ENCODE measurements at places on chromosomes 5 and 9.

GRCh38 chr9:133823189-133824105 is 85.3 kb upstream of the SARDH start:
- no peak for DNase-seq

DNA sequence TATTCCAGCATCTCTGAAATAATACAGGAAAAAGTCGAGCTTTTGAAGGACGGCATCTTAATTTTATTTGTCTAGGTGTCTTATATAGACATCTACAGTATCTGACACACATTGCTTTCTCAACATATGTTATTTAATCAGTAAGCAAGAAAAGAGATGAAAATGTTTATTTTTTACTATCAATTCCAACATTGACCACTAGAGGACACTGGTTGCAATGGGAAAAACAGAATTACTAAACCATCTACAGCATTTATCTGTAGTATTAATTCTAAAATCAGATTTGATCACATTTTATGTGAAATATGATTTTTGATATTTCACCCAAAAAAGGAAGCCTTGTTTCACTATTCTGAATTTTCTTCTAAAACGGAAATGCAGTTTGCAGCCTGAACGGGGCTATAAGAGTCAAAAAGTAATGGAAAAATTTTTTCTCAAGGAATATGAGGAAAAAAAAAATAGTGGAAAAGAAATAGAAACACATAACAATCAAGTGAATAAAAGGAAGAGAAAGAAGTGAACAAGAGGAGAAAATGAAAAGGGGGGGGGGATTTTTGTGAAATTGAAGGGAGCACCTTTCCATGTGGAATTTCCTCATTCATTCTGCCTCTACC is 98.6 kb downstream of the OSTF1 start:
- DNase-seq: no peak

DNA sequence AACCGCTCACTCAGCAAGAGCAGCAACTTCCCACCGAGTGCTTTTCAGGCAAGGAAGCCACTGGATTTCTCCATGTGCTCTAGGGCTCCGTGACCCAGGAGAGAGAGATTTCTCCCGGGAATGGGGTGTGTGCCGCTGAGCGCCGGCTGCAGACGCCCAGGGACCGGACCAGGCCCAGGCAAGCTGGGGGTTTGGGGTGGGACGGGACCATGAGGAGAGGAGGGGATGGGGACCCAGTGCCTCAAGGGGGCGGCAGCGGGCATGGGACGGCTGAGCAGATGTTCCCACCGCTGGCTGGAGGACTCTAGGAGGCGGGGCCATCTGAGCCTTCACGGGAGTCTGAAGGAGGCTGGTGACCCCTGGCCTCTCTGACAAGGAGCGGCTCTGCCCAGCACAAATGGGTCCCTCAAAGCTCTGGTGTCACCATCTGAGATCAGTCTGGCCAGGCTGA is 8.5 kb downstream of the LCN9 start:
- DNase-seq: no peak

DNA sequence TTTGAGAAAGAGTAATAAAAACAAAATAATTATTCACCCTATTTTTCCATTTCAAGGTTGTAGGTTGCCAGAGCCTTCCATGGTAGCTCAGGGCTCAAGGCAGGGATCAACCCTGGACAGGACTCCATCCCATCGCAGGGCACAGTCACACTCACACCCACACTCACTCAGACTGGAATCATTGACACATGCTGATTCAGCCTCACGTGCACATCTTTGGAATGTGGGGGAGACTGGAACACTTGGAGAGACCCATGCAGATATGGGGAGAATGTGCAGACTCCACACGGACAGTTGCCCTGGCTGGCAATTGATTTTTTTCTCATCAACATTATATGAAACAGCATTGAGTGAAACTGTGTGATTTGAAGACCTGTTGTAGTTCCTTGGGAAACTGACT is 234.1 kb downstream of the ADGRV1 start:
- no peak for DNase-seq

GRCh38 chr5:85182344-85182743 is 797.7 kb upstream of the EDIL3 start:
- no peak for DNase-seq

DNA sequence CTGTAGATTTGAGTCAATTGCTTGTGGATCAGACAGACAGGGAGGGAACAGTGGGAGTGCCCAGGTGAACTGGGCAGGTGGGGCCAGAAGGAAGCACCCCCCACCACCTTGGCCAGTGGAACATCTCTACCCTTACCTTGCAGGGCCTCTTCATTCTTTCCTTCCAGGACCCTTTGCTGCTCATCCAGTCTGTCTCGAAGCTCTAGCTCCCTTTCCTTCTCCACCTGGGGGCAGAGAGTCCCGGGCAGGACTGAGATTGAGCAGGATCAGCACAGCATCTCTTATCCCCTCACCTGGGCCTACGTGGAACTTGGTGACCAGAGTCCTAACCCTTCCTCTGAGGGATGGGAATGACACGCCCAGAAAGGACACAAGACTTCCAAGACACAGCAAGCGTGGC is 25.0 kb downstream of the CCDC69 start:
- no peak for DNase-seq

DNA sequence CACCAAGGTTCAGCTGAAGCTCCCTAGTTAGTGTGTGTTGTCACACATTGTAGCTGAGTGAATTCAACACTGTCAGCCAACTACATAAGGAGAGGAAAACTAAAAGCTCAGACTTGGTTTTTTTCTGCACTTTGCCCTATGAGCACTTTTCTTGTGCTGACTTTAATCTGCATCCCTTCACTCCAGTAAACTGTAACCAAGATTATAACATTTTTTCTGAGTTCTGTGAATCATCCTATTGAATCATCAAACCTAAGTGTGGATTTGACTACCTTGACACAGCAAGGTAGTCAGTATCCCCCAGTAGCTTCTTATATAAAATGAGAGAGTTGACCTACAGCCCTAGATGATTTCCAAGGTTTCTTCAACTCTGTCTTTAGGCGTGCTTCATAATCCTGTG is 325.0 kb downstream of the AGTPBP1 start:
- DNase-seq: no peak

DNA sequence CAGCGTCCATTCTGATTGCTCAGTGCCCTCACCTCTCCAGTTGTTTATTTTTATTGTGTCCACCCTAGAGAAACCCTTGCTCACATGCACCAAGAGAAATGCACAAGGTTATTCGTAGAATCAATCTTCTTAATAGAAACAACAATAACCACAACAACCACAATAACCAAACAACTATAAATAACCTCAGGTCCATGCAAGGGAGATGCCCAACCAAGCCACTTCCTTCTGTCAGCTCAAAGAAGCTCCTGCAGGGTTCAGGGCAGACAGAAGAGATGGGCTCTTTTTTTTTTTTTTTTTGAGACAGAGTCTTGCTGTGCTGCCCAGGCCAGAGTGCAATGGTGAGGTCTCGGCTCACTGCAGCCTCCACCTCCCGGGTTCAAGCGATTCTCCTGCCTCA is 14.9 kb upstream of the TCOF1 start:
- no peak for DNase-seq

- no peak for DNase-seq
These were observed 87.1 kb downstream of the SETX start for GRCh38 chr9:132267660-132268059.

DNA sequence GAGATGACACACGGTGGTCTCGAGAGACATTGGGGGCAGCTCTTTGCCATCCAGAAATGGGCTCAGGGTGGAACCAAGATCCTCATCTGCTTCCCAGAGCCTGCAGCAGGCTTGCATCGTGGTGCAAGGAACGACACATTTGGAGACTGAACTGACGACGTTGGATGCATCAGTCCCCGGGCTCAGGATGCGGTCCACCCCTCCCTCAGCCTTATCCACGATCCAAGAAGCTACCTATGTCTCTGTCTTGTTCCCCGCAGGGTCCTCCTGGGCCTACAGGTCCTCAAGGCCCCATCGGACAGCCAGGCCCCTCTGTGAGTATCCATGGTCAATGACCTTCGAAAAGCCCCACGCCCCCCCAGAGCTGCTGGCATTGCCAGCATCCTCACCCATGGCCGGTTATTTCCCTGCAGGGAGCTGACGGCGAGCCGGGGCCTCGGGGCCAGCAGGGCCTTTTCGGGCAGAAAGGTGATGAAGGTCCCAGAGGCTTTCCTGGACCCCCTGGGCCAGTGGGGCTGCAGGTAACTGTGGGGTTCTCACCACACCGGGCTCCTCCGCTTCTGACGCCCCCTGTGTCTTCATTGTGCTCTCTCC is 69.4 kb upstream of the FCN2 start:
- DNase-seq: no peak

- no peak for DNase-seq
These were observed 104.2 kb upstream of the IER5L start for GRCh38 chr9:129282272-129282671.

All from NCI-H748 treated with DMSO at 0.1 percent for 48 hours (cell line).